ENCODE measurements at places on chromosomes 4 and X. TPM values are rescaled to one million over a fixed set of nuclear protein-coding genes. Genes with fewer than 3 reads are reported as not detected.

DNA sequence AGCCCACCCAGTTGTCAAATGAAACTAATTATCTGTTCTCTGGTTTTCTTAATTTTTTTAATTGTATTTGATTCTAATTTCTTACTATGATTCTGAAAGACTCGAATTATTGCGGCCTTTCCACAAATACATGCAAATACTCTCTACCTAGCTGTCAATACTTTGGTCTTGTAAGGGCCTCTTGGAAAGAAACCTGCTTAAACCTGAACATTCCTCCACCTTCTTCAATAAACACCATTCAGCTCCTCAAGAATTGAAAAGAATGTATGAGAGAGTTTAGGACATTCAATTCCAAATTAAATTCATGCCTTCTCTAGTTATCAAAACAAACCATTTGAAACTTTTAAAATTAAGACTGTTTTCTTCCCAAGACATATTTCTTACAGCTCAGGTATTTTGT lies 385.9 kb upstream of the NOCT start:
- DNase-seq, result no peak

Gene EDA
- 0.20 TPM for polyA plus RNA-seq

- no peak for DNase-seq
These were observed 7.3 kb upstream of the CLDN2 start for GRCh38 chrX:106912864-106913263.

Gene DRD5
- polyA plus RNA-seq, result not detected

- DNase-seq, result no peak
These were observed 65.8 kb upstream of the MSN start for GRCh38 chrX:65601530-65602220.

Gene TRAM1L1
- polyA plus RNA-seq, result 1.4 TPM

Gene CXCL8
- 4.4 TPM for polyA plus RNA-seq

GRCh38 chr4:38160487-38161207 lies 200.4 kb downstream of the PTTG2 start:
- peak; percentile 86 for DNase-seq

DNA sequence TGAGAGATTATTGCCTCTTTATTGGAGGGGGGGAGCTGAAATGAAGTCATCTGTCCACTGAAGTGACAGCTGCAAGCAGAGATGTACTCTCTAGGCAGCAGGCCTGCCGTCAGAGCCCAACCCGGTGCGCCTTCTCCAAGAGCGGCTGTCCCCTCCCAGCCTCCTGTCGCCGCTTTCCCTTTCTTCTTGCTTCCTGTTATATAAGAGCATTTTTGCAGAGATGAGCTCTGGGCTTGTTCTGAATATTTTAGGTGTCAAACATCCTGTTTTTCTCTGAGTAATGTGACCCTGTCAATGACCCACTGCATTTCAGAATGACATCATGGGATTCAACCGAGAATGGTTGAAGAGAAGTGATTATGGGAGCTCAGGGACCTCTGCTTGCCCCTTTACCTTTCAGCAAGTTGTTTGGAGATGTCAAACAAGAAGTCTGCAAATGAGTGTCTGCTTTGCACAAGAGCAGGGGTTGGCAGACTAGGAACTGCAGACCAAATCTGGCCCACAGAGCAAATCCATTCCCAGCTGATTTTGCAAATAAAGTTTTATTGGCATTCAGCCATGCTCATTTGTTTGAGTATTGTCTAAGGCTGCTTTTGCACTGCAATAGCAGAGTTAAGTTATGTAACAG lies 79.9 kb downstream of the SLC9A6 start:
- DNase-seq, result no peak

Gene ZDHHC9
- 18.8 TPM for polyA plus RNA-seq

GRCh38 chr4:55973650-55974049 lies 24.9 kb downstream of the CEP135 start:
- no peak for DNase-seq

Gene NMU
- polyA plus RNA-seq, result 0.13 TPM

GRCh38 chrX:22268706-22269105 lies 4.0 kb upstream of the CBLL2 start:
- no peak for DNase-seq

Gene TEX11
- not detected for polyA plus RNA-seq

Gene ADH1C
- polyA plus RNA-seq, result not detected

Gene SMIM10
- 0.26 TPM for polyA plus RNA-seq

Gene CT45A5
- polyA plus RNA-seq, result not detected

DNA sequence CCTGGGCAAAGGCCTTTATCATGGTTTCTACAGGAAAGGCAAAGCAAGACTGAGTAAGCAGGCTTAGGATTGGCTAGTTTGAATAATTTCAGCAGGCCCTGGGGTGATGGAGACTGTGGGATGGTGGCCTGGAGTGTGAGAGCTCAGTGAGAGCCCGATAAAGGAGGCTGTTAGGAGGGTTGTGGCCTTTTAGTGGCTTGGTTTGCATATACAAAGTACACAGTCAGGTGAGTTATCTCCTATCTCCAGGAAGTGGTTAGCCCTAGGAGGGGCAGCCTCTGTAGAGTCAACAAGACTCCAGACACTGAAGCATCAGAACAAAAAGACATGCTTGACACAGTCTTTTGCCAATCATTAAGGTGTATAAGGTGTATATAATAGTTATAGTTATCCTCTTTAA lies 157.2 kb downstream of the CFAP299 start:
- no peak for DNase-seq

- DNase-seq, result no peak
These were observed 128.7 kb downstream of the FHIP1A start for GRCh38 chr4:151537687-151538086.

Gene PPARGC1A
- polyA plus RNA-seq, result 0.07 TPM

Gene KDR
- polyA plus RNA-seq, result not detected

- DNase-seq, result no peak
These were observed 71.6 kb downstream of the GSTCD start for GRCh38 chr4:105780176-105780575.

DNA sequence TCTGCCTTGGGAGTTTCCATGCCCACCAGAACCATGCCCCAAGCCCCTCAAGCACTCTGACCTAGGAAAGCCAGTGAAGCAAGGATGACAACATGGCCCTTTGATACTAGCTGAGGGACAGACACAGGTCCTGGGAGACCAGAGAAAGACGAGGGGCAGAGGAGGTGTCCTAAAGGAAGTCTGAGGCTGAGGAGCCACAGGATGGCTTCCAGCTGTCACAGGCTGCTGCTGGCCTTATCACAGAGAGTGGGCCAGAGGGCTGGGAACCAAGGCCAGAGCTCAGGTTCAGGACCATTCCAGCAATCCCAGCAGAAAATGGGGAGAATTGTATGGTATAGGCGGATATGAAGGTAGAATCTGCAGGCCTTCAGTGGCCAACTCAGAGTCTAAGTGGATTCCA lies 31.7 kb upstream of the MSANTD1 start:
- DNase-seq, result no peak

GRCh38 chrX:42776195-42776594 lies 1.8 kb downstream of the PPP1R2C start:
- DNase-seq, result no peak

- DNase-seq, result no peak
These were observed 29.7 kb upstream of the PPP2R2C start for GRCh38 chr4:6502147-6502546.

GRCh38 chr4:13703096-13703495 lies 75.6 kb upstream of the BOD1L1 start:
- DNase-seq, result no peak

Gene TRPC3
- polyA plus RNA-seq, result not detected

DNA sequence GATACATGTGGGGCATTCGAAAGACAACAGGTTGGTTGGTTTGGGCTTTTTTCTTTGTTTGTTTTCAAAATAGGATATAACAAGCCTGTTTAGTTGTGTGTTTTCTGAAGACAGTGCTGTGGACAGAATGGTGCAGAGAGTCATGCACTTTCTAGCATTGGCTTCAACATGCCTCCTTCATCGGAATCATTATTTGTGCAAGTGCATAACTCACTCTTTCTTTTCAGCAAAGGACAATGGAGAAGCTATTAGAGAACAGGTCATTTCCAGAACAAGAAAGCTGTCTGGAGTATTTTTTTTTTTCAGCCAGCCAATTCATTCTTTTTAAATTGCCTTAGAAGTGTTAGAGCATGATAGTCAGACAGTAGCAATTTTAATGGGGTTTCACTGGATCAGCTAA lies 225.8 kb downstream of the STK32B start:
- DNase-seq, result no peak

- no peak for DNase-seq
These were observed 277.1 kb downstream of the ADGRA3 start for GRCh38 chr4:22238742-22239141.

DNA sequence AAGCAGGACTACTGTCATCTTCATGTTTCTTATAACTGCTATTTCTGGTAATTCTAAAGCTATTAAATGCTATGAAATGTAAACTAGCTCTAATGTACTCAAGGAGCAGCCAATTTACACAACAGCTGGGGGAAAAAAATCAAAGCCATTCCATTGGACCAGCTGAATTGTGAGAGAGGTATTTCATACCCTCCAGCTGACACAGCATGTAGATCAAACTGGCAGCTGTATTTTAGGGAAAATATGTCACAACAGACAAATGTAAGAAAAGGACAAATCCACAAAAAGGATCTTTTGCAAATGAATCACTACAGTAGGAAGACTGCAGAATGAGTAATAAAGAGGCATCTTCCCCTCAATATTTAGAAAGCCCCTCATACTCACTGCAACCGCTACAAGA lies 65.2 kb upstream of the FAM47B start:
- no peak for DNase-seq

Gene PSAPL1
- 0.05 TPM for polyA plus RNA-seq

Gene CITED1
- 0.30 TPM for polyA plus RNA-seq

DNA sequence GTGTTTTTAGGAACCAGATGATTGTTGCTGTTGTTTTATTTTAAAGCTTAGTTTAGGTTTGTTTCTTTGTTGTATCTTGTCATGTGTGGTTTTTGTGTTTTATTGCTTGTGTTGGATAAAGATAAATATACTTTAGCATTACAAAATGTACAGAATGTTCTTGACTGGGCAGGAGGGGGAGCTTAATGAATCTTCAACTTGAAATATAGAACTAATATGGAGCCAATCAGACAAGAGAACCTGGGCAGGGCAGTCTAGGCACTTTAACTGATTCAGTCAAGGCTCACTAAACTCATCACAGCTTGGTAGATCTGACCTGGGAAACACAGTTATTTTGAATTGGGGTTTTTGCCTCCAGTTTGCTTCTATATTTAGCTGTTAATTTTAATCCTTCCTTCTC lies 304.2 kb downstream of the ARHGAP24 start:
- no peak for DNase-seq

Gene RAB9B
- polyA plus RNA-seq, result 0.14 TPM

Gene CRMP1
- 0.80 TPM for polyA plus RNA-seq

DNA sequence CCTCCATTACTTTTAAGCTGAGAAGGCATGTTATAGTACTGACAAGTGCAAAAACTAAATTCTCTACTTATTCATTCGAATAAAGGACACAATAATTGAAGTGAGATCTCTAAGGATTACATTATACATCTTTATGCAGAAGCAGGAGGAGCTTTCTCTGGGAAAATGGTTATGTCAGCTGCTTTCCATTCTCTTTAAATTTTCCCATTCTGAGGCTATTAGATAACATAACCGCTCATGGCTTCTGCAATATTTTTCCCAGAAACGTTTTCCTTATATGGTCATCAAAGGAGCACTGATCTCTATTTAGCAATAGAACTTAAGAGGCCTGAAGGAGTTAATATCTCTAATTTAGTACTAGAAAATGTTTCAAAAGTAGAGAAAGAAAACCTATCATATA lies 221.6 kb downstream of the NSUN7 start:
- no peak for DNase-seq

GRCh38 chrX:151929126-151929525 lies 16.4 kb downstream of the MAGEA4 start:
- no peak for DNase-seq

Gene DCHS2
- polyA plus RNA-seq, result not detected

- DNase-seq, result no peak
These were observed 902.5 kb downstream of the FAM133A start for GRCh38 chrX:94576367-94577004.

- no peak for DNase-seq
These were observed 186.0 kb downstream of the CRLF2 start for GRCh38 chrX:1026263-1027015.

GRCh38 chrX:72057331-72057730 lies 74.4 kb downstream of the RTL5 start:
- no peak for DNase-seq

DNA sequence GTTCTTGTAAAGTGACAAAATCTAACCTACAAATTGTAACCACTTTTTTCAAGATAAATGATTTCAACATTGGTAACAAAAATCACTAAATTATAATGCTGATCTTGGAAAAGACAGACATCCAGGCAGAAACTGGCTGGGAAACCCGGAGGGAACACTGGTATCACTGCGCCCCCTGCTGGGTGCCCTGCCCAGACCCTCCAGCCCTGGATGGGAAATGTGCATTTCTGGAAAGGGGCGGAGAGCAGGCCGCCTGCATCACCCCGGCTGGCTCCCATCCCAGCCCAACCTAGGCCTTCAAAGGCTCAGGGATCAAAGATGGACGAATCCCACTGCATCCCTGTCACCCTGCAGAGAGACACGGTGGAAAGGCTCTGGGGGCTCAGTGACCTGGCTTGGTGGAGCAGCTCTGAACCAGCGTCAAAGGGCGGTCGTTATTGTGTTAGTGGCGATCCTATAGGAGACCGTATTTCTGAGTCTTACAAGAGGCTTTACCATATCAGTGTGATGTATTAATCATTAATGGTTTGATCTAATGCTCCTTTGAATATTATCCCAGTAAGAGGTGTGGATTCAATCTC lies 37.3 kb downstream of the ACOX3 start:
- peak; percentile 81 for DNase-seq

- DNase-seq, result peak; percentile 74
These were observed 8.5 kb upstream of the AKAP17A start for GRCh38 chrX:1582686-1583437.

Gene F8A2
- not detected for polyA plus RNA-seq

- DNase-seq, result no peak
These were observed 44.1 kb upstream of the NEUROG2 start for GRCh38 chr4:112560084-112560483.

DNA sequence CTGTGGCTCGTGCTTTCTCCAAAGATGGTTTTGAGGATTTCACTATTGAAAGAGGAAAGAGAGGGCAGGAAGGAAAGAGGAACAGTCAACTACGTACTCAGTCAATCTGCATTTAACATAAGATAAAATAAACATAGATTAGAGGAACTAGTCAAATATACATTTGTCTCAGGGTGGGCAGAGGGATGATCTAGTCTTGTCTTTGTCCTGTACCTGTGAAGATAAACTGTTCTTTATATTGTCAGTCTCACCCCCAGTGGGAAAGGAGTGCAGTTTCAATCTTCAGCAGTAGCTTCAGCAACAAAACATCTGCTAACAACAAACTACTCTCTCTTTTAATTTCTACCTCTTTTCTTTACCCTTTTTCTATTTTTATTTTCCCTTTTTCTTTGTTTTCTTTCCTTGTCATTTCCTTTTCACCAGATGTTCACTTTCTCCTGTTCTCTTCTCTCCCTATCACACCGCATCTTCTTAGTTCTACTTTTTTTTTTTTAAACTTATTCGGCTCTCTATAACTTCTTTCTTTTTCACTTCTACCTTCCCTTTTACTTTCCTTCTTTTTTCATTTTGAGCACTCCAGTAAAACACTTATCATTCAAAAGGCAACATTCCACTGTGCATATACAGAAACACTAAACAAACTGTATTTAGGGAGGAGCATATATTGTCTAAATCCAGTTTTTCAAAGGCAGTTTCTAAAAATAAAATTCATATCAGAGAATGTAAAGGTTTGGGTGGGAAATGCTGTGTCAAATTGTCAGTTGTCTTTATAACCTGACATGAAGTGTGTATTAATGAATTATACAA lies 51.4 kb upstream of the GUCY1A1 start:
- no peak for DNase-seq

- DNase-seq, result peak; percentile 74
These were observed 29.3 kb downstream of the ZNF827 start for GRCh38 chr4:145909281-145909715.

GRCh38 chrX:147853701-147854100 lies 58.0 kb upstream of the FMR1 start:
- no peak for DNase-seq

- no peak for DNase-seq
These were observed 21.0 kb upstream of the FMR1 start for GRCh38 chrX:147890756-147891155.

All from A549 (cell line).